ENCODE measurements at places on chromosomes 16 and 17.

- no peak for DNase-seq
These were observed 186.4 kb upstream of the CDH13 start for GRCh38 chr16:82440336-82440735.

GRCh38 chr16:26642047-26642664 is 424.6 kb upstream of the C16orf82 start:
- DNase-seq: no peak

DNA sequence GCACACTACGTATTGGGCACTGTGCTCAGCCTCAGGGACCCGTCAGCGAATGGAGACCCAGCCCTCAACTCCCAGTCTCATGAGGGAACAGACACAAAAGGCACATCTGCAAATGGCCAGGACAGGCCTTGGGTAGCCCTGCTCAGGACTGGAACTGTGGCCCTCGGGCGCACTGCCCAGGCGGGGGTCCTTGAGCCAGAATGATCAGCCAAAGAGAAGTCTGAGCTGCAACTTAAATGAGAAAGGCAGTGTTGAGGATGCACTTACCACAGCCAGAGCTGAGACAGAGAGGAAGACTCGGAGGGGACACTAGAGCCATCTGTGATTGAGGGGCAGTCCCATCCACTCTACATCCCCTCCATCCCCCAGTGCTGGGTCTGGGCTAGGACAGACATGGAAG is 117.3 kb downstream of the C16orf95 start:
- DNase-seq: no peak

DNA sequence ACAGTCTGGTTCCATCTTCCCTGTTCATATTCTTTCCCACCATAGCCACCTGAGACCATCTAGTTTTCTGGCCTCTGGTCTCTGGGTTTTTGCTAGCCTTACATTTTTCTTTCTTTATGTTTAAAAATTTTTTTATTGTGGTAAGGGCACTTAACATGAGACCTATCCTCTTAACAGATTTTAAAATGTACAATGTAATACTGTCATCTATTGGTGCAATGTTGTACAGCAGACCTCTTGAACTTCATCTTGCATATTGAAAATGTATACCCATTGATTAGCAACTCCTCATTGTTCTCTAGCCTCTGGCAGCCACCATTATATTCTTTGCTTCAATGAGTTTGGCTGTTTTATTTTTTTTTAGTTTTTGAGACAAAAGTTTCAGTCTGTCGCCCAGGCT is 39.2 kb downstream of the ITGAM start:
- no peak for DNase-seq

DNA sequence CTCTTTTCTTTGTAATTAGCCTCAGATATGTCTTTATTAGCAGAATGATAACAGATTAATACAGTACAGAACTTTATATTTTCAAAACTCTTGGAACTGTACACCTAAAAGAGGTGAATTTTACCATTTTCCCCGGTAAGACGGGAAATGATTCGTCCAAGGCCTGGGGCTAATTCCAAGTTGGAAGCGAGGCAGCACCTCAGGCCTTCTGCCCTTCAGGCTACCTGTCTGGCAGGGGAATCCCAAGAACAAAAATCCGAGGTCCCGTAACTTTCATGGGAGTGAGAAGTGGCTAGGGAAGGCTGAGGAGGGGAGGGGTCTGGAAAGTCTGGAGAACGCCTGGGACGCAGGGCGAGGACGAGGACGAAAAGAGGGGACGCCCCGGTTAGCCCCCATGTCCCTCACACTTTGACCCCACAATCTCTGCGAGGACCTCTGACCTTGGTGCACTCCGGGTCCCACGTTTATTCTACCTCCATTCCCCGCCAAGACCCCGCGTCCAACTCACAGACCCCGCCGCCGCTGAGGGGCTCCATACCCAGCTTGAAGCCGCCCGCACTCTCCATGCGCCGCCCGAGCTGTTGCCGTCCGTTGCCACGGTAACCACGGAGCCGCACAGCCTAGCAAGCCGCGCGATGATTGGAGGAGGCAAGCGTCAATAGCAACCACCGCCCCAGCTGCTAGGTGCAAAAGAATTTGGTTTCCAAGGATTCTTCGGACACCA is at the start of gene HYDIN:
Gene HYDIN, minus strand, starts transcription at position 601 of the 724 bp plus-strand sequence. CDS start 43,827 bp downstream, outside the sequence.
- DNase-seq: no peak

DNA sequence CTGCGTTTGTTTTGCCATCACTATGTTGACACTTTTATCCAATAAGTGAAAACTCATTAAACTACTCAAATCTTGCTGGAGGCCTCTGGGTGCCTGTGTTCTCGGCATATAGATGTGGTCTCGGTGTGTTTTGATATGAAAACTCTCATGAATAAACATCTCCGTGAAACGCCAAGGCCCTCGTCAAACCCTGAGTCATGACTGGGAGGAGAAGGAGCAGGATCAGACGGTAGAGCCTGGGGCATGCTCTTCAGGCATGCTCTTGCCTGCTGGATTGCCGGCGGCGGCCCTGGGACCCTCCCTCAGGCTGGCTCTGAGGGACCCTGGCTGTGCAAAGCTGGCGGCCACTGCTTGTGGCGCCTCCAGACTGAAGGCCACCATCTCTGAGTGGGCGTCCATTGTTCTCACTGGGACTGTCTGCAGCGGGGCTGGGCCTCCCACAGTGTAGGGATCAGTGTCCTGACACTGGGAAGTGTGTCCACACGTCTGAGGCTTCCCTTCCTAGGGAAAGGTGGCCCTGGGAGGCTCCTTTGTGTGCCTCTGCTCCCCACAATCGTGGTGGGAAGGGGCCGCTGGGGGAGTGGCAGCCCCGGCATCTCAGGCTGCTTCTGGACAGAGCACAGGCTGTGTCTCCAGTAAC is 1.7 kb upstream of the NPB start:
- no peak for DNase-seq

GRCh38 chr17:59267776-59268175 is 47.5 kb downstream of the GDPD1 start:
- DNase-seq: no peak

GRCh38 chr16:50534091-50534490 is 14.1 kb upstream of the NKD1 start:
- no peak for DNase-seq

DNA sequence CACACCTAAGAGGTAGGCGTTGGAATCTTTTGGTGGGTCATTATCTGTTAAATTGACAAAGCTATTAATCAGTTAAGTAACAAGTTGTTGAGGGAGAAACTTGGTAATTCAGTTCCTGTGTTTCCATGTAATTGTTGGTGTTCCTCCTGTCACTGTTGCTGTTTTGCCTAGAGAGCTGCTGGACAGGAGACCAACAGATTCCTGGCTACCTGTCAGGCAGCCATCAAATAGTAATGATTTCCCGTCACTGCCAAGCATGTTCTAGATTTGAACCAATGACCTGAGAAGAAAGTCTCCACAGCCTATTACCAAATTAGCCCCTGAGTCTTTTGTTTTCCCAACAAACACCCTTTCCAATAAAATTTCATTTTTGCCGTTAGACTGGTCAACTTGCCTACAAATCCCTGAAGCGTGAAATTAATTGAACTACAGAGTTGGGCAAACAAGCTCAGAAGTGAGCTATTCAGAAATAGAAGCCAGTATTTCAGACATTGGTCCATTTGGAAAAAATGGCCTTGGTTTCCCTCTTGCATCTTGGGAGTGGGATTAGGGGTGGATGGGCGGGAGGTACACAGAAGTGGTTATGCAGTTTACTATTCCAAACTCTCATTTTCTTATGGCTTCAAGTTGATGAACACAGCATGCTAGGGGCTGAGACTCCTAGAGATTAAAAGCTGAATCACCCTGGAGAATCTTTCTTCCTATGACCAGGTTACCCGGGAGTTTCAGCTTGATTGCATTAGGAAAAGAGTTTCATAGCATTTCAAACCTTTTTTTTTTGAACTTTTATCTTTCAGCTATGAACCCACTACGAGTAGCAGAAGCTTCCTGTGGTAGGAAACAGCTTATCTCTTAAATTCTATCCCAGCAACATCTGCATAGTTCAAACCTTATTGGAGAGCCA is 262.8 kb upstream of the MAF start:
- no peak for DNase-seq

DNA sequence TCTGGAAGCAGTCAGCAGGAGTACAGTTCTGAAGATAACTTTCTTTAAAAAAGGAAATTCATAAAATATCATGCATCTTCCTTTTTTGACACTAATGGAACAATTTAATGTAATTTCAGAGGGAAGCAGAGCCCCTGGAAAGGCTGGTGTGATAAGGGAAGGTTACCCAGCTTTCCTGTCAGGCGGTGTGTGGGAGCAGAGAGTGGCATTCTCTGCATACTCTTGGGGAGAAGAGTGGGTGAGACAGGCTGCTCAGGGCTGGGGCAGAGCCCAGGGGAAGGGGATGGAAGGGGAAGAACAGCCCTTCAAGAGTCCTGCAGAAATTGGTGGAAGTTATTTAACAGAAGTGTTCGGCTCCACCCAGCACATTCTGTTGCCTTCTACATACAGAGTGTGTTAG is 84.7 kb downstream of the PRKCB start:
- DNase-seq: no peak

GRCh38 chr17:2947996-2948550 is 115.3 kb downstream of the OR1D5 start:
- no peak for DNase-seq

- DNase-seq: no peak
These were observed 13.4 kb downstream of the CBFA2T3 start for GRCh38 chr16:88963583-88963982.

DNA sequence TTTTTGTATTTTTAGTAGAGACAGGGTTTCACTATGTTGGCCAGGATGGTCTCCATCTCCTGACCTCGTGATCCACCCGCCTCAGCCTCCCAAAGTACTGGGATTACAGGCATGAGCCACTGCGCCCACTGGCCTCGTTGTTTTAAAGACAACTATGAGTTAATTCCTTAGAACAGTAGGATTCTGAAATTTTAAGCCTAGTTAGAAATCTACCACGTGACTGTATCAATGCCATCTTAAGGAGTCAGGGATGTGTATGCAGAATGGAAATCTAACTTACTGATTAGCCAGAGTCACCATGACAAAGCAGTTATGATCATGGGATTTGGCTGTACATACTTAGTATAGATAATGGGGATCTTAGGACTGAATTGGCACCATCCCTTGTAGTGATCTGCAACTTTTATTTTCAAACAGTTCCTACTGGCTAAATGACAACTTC is 2.8 kb downstream of the CEP20 start:
- DNase-seq: no peak

DNA sequence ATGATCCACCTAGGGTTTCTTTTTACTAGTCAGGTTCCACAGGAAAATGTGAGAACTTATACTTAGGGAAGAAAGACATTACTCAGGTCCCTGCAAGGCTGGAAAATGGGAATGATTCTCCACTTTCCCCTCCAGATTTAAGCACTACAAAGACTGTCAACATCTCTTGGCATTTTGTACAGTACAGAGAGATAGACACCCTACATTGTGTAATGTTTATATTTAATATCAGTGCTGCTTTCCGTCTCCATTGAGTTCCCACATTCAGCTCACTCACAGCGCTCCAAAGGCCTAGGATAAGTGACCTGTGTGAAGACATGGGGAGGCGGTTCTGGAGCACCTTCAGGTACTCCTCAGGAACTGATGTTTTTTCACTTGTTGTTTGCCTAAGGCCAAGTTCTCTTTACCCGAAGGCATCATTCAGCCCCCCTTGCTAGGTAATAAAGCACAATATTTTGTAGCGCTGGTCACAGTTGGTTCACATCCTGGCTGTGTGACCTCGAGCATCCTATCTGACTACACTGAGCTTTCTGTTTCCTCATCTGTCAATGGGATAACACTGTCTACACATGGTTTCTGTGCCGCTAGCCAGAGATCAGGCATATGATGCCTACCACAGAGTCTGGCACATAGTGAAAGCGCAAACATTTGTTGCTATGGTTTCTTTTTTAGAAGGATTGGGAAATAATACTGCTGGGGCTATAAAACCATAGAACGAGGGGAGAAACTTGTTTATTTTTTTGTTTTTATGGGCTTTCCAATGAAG is 226.6 kb downstream of the ZFHX3 start:
- DNase-seq: no peak

- DNase-seq: no peak
These were observed 572.1 kb upstream of the SALL1 start for GRCh38 chr16:51723036-51723724.
